ENCODE measurements at places on chromosomes 1 and 21. TPM values are rescaled to one million over a fixed set of nuclear protein-coding genes. Genes with fewer than 3 reads are reported as not detected.

- no peaks in the 10 kb centered on the region for H3K27me3 ChIP-seq
- no peak for DNase-seq
- H3K4me3 ChIP-seq: no peak overlapping the region
- no peaks in the 10 kb centered on the region for H3K36me3 ChIP-seq
Measured at GRCh38 chr1:17200756-17201155, 4.2 kb upstream of the PADI1 start.

DNA sequence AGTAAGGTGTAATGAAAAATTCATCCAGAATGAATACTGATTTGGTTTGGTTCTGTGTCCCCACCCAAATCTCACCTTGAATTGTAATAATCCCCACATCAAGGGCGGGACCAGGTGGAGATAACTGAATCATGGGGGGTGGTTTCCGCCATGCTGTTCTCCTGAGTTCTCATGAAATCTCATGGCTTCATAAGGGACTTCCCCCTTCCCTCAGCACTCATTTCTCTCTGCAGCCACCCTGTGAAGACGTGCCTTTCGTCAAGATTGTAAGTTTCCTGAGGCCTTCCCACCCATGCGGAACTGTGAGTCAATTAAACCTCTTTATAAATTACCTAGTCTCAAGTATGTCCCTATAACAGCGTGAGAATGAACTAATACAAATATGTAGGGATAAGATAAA is 5.5 kb upstream of the SYNJ1 start:
- DNase-seq: no peak
- no peak overlapping the region for H3K27ac ChIP-seq
- H3K4me3 ChIP-seq: no peak overlapping the region
- no peaks in the 10 kb centered on the region for H3K27me3 ChIP-seq
- H3K36me3 ChIP-seq: peaks cover 27% of the 10 kb centered on the region
- no peaks in the 10 kb centered on the region for H3K4me1 ChIP-seq

- peaks cover 6% of the 10 kb centered on the region for H3K36me3 ChIP-seq
- no peak for DNase-seq
- no peak overlapping the region for H3K4me3 ChIP-seq
Measured at GRCh38 chr1:85321237-85321964, 45.0 kb upstream of the BCL10 start.

- DNase-seq: no peak
- H3K36me3 ChIP-seq: no peaks in the 10 kb centered on the region
- no peak overlapping the region for H3K27ac ChIP-seq
- no peaks in the 10 kb centered on the region for H3K27me3 ChIP-seq
- H3K4me1 ChIP-seq: no peaks in the 10 kb centered on the region
Measured at GRCh38 chr1:217861658-217862057, 230.5 kb downstream of the SPATA17 start.

DNA sequence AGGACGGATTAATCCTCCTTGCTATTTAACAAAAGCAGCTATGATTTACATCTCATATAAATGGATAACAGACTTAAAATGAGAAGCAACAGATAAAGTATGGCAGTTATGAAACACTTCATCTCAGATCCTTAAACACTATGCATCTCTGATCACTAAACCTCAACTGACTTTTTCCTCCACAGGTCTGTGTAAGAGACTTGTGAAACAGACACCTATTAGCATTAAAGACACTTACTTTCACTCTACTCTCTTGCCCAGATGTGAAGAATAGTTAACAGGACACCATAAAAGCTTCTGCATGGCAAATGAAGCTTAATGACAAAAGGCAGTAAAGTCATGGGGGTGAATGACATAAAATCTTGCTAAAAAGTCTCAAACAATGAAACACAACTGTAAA is 6.2 kb downstream of the LIN9 start:
- no peaks in the 10 kb centered on the region for H3K36me3 ChIP-seq
- H3K4me3 ChIP-seq: no peak overlapping the region
- no peak for DNase-seq
- H3K27ac ChIP-seq: no peak overlapping the region
- peaks cover 1% of the 10 kb centered on the region for H3K4me1 ChIP-seq
- H3K27me3 ChIP-seq: no peaks in the 10 kb centered on the region

DNA sequence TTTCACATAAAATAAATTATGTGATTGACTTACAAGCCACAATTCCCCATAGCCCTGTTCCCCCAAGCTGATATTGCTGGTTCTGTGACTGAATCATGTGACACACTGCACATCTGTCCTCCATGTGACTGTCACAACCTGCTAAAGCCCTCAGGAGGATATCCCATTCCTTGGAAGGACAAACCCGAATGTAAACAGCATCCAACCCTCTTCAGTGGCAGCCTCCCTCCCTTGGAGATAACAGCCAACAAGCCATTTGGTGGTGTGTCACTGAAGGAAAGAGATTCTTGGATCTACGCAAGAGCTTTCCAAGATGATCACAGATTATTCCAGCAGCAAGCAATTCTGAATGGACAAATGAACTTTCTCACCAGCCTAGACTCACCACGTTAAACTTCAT is 153.9 kb upstream of the TIAM1 start:
- H3K4me3 ChIP-seq: no peak overlapping the region
- no peaks in the 10 kb centered on the region for H3K27me3 ChIP-seq
- no peaks in the 10 kb centered on the region for H3K4me1 ChIP-seq
- no peaks in the 10 kb centered on the region for H3K36me3 ChIP-seq

- no peaks in the 10 kb centered on the region for H3K36me3 ChIP-seq
- DNase-seq: peak; percentile 72
- peak overlapping the region; percentile 23 for H3K4me3 ChIP-seq
- H3K4me1 ChIP-seq: peaks cover 12% of the 10 kb centered on the region
- peak overlapping the region; percentile 72 for H3K27ac ChIP-seq
- H3K27me3 ChIP-seq: no peaks in the 10 kb centered on the region
Measured at GRCh38 chr1:113456967-113457366, 66.7 kb downstream of the MAGI3 start.

- no peaks in the 10 kb centered on the region for H3K36me3 ChIP-seq
- no peak overlapping the region for H3K4me3 ChIP-seq
- DNase-seq: no peak
- no peak overlapping the region for H3K27ac ChIP-seq
- no peaks in the 10 kb centered on the region for H3K27me3 ChIP-seq
Measured at GRCh38 chr1:53371851-53372250, 44.0 kb upstream of the LRP8 start.

GRCh38 chr1:109537450-109538178 is 2.1 kb upstream of the GPR61 start:
- no peak overlapping the region for H3K27ac ChIP-seq
- no peaks in the 10 kb centered on the region for H3K27me3 ChIP-seq
- H3K36me3 ChIP-seq: no peaks in the 10 kb centered on the region
- DNase-seq: no peak
- H3K4me1 ChIP-seq: 0 out of 2 replicates have a peak, but pooled peaks cover under 1% of the 10 kb centered on the region

- no peaks in the 10 kb centered on the region for H3K36me3 ChIP-seq
- no peak overlapping the region for H3K27ac ChIP-seq
- H3K27me3 ChIP-seq: no peaks in the 10 kb centered on the region
- no peaks in the 10 kb centered on the region for H3K4me1 ChIP-seq
- no peak for DNase-seq
Measured at GRCh38 chr1:53992085-53992874, 25.7 kb downstream of the LDLRAD1 start.

DNA sequence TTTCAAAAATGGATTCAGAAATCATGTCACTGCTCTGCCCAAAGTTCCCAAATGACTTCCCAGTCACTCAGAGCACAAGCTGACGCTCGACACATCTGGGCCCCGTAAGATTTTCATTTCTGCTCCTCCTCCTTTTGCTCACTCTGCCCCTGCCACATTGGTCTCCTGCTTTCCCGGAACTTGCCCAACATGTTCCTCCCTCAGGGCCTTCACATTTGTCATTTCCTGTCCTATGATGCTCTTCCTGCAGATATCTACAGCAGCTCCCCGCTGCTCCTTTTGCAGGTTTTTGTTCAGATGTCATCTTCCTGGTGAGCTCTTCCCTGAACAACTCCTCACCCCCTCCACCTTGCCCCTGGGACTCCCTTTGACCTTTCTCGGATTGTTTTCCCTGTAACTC is 58.5 kb upstream of the IVNS1ABP start:
- no peak for DNase-seq
- no peak overlapping the region for H3K4me3 ChIP-seq
- H3K36me3 ChIP-seq: no peaks in the 10 kb centered on the region

DNA sequence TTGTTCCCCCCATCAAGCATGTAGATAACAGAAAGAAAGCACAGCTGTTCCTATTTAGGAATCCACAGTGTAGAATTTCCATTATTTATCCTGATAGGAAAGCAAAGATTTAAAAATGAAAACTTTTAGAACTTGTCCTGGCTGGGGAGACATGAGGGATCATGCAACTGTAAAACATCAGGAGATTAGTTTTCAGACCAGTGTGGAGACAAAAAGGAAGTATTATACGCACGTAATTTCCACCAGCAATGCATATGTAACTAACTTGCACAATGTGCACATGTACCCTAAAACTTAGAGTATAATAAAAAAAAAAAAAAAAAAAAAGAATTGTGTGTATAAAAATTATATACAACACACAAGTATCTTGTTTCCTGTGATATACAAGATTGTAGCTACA is 172.4 kb downstream of the NEGR1 start:
- H3K36me3 ChIP-seq: no peaks in the 10 kb centered on the region
- no peaks in the 10 kb centered on the region for H3K27me3 ChIP-seq

DNA sequence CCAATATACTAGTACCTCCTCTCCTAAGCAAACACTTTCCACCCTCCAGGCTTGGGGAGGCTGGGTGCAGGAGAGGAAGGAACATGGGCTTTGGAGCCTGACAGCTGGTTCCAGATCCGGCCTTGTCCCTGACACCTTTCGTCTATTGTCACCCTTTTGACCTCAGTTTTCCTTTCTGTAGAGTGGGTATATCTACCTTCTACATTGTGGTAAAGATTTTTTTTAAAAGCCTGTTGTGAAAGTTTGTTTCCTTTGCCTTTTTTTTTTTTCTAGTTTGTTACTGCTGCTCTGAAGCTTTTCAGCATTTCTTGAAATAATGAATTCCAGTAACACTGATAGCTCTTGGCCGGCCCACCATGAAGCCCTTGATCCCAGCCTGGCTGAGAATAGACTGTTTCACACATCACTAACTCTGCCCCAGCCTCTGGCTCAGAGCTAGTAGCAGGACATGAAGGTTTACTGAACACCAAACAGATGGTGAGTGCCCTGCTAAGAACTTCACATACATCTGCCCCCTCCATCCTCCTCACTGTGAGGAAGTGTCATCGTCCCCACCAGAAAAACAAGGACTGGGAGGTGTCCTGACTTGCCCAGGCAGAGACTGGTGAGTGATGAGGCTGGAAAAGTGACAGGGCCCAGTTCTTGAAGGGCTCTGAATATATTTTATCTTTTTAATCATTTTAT is 33.0 kb upstream of the ID3 start:
- H3K27me3 ChIP-seq: no peaks in the 10 kb centered on the region
- DNase-seq: no peak
- no peaks in the 10 kb centered on the region for H3K36me3 ChIP-seq
- H3K4me1 ChIP-seq: peaks cover 27% of the 10 kb centered on the region
- H3K4me3 ChIP-seq: no peak overlapping the region

GRCh38 chr1:10839188-10839770 is 42.8 kb upstream of the CASZ1 start:
- no peaks in the 10 kb centered on the region for H3K27me3 ChIP-seq
- no peak overlapping the region for H3K27ac ChIP-seq
- no peaks in the 10 kb centered on the region for H3K4me1 ChIP-seq
- H3K4me3 ChIP-seq: no peak overlapping the region
- DNase-seq: no peak

DNA sequence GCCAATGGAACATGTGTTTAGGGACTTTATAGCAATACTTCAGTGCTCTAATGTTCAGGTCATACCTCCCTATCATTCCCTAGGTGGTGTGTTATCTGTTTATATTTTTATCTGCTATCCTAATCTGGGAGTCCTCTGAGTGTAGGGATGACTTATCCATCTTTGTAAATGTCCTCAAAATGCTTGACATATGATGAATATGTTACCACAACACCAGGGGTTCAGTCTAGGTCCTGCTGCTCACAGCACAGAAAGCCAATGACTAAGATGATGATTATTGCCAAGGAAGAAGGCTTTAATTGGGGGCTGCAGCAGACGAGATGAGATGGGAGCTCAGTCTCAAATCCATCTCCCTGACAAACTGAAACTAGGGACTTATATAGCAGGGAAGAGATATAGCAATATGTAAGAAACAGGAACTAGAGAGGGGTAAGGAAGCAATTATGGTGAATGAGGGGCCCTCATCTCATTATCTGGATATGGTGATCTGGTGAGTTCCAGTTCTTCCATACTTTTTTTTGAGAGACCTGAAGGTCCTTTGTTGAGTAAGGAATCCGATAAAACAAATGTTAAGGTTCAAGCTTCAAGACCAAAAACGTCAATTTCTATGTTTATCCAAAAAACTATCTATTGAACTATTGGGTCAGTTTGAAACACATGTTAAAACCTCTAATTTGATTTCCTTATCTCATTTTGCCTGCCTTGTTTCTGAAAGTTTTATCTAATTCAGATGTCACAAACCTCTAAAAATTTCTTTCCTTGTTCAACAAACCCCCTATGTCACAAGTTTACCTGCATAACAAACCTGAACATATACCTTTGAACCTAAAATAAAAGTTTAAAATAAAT is 256.7 kb upstream of the CACYBP start:
- no peaks in the 10 kb centered on the region for H3K4me1 ChIP-seq
- no peak overlapping the region for H3K4me3 ChIP-seq
- no peak overlapping the region for H3K27ac ChIP-seq
- no peaks in the 10 kb centered on the region for H3K27me3 ChIP-seq
- H3K36me3 ChIP-seq: no peaks in the 10 kb centered on the region

GRCh38 chr1:196361112-196361714 is 247.0 kb downstream of the KCNT2 start:
- no peaks in the 10 kb centered on the region for H3K27me3 ChIP-seq
- no peaks in the 10 kb centered on the region for H3K4me1 ChIP-seq
- H3K36me3 ChIP-seq: no peaks in the 10 kb centered on the region

DNA sequence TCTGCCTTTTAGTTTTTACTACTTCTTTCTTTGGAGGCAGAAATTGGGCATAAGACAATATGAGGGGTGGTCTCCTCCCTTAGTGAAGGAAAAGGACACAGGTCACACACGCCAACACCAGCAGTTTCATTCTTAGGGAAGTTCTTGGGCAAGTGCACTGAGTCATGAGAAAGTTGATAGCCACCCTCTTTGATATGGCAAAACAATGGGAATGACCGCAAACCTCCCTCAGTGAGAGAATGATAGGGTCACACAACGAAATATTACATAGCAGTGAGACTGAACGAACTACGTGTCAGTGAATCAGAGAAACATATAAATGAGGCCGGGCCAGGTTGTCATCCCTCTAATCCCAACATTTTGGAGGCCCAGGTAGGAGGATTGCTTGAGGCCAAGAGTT is 20.0 kb downstream of the IL6R start:
- no peaks in the 10 kb centered on the region for H3K36me3 ChIP-seq
- no peak overlapping the region for H3K4me3 ChIP-seq
- peaks cover 46% of the 10 kb centered on the region for H3K4me1 ChIP-seq
- H3K27me3 ChIP-seq: no peaks in the 10 kb centered on the region

PRR9 gene
- not detected for total RNA-seq

CLDN14 gene
- not detected for total RNA-seq

SFN gene
- total RNA-seq: 188 TPM

MYOG gene
- not detected for total RNA-seq

SELE gene
- not detected for total RNA-seq

S100A5 gene
- 0.72 TPM for total RNA-seq

PDE9A gene
- 0.72 TPM for total RNA-seq

All from Panc1 (cell line).